Stimulated activated CD8-positive, alpha-beta memory T cell treated with anti-CD3 and anti-CD28 coated beads, Interleukin-7, amount 100 ng/mL, for 1 hour (primary cell): ENCODE measurements at places on chromosomes 7 and 10.

- no peak for DNase-seq
Measured at GRCh38 chr7:19016140-19016539, 101.3 kb downstream of the TWIST1 start.

DNA sequence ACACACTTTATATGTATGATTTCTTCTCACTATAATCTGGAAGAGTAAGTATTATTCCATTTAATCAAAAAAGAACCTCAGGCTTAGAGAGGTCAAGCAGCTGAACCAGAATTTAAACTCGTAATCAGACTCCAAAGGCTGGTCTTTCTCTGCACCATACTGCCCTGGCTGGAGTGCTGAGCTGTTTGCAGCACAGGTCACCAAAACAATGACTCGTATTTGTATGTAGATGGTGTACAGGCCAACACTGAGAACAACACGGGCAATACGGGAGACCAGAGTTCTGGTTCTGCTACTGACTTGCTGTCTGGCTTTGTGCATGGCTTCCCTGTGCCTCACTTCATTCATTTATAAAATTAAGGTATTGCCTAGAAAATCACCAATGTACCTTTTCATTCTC lies 57.9 kb downstream of the CDCA7L start:
- no peak for DNase-seq

DNA sequence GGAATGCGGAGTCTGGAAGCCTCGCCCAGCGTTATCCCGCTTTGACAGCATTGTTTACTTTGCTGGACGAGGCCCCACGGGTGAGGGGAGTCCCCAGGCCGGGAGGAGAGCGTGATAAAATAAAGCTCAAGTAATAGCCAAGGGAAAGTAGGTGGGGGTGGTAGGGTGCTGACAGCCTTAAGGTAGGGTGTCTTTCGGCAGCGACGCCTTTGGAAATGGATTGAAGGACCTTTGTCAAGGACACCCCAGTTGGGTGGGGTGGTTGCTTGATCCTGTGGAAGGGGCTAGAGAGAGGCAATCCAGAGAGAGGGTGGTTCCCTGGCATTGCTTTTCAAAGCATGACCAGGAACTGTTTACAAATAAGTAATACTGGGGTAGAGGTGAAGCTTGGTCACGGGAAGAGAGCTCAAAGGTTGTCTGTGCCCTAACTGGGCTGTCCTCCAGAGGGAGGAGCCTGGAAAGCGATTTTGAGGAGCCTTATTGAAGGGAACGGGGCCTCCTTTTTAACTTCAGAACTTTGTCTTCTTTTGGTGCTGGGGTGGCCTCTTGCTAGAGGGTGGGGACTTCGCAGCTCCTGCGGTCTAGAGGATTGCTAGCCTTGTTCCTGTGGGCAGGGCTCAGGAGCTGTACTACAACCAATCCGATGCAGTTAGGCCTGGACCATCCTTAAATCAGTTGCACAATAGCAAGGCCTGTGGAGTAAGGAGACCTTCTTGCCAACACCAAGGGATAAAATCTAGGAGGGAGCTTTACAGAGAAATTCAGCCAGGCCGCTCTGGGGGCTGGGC lies 1.3 kb downstream of the EIF4EBP2 start:
- no peak for DNase-seq

DNA sequence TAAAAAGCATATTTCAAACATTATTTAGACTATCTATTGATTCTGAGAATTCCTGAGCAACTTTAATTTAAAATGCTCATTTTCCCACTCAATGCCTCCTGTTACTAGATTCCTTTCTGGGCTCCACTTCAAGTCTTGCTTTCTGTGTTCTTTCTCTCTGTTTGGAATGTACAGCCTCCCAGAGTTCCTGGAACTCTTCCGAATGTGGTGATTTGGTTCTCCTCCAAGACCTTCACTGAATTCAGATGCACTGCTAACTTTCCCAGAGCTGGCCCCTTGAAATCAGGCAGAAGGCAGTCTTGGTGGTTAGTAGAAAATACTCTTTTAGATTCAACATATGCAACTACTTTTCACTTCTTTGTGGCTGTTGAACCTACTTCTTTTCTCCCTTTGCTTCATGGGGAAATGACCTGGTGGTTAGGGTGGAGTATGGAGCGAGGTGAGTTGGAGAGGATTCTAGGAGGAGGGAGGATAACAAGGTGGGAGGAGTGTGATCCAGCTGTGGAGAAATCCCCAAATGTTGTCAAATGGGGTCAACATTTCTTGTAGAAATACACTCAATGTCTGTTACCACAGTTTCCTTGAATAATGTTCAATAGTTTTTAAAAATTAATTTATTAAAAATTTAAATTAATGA lies 27.9 kb upstream of the CCDC7 start:
- DNase-seq, result no peak

GRCh38 chr10:125205431-125205830 lies 45.1 kb upstream of the CTBP2 start:
- DNase-seq, result no peak

DNA sequence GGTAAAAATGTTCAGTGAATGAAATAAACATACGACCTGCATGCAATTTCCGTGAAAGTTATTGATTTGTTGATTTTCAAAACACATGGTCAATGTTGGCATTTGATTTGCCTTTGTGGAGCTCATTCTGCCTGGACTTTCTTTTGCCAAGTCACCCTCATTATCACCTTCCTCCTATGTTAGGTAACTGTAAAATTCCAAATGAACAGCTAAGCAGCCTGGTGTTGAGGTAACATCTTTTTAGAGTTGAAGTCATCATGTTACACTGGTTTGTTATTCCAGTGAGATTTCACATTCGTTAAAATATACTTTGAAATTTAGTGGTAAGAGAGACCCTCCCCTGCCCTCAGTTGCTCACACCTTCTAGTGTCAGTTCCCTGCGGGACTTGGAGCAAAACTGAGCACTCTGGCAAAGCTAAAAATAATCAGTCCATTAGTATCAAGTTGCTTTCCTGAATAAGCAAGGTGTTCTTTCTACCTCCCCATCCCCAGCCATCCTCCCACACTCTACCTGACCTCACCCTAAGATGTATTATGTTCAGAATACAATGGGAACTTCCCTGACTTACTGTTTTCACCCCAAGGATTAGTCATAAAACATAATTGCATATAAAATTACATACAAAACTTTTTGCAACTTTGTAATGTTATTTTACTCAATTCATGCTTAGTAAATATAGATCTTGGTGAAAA lies 283.3 kb upstream of the SEMA3A start:
- no peak for DNase-seq

- DNase-seq, result no peak
Measured at GRCh38 chr10:6522230-6522629, 57.8 kb downstream of the PRKCQ start.
